DMS153 (cell line): ENCODE measurements at places on chromosomes 7 and 10.

GRCh38 chr7:30968294-30968693 lies 4.5 kb downstream of the GHRHR start:
- no peak for DNase-seq

GRCh38 chr7:6615723-6616555 lies 529 bp downstream of the ZNF853 start:
- DNase-seq: peak; percentile 38

- no peak for DNase-seq
Measured at GRCh38 chr10:99534939-99535763, 2.4 kb downstream of the NKX2-3 start.

DNA sequence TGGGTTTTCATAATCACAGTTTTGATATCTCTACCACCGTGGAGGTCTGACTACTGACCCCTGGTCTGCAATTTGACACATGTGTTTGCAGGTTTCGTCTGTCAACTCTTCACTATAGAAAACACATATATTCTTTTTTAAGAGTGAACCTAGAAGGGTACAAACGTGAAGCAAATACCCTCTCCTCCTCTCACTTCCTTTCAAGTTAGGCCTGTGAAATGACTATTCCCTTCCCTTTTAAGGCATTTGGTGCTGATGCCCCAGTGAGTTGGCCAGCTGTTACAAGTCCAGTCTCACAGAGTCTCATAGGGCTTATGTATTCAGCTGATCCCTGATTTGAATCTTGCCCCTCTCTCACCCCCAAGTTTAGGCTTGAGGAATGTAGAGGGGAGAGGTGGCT lies 742.0 kb upstream of the IGFBP3 start:
- no peak for DNase-seq

- no peak for DNase-seq
Measured at GRCh38 chr10:122638106-122638505, 61.5 kb downstream of the C10orf120 start.

- no peak for DNase-seq
Measured at GRCh38 chr7:80654887-80655340, 16.5 kb downstream of the CD36 start.

GRCh38 chr10:95730233-95730632 lies 25.7 kb upstream of the ENTPD1 start:
- DNase-seq: no peak

- peak; percentile 45 for DNase-seq
Measured at GRCh38 chr10:80453842-80454512, at the start of gene TSPAN14. TSPAN14 (plus strand) TSS chr10:80454310; CDS start chr10:80489234, 34,924 bp downstream.

- no peak for DNase-seq
Measured at GRCh38 chr7:84949501-84949900, 237.4 kb downstream of the SEMA3D start.

GRCh38 chr10:12902135-12902572 lies 99.4 kb downstream of the CCDC3 start:
- peak; percentile 11 for DNase-seq

DNA sequence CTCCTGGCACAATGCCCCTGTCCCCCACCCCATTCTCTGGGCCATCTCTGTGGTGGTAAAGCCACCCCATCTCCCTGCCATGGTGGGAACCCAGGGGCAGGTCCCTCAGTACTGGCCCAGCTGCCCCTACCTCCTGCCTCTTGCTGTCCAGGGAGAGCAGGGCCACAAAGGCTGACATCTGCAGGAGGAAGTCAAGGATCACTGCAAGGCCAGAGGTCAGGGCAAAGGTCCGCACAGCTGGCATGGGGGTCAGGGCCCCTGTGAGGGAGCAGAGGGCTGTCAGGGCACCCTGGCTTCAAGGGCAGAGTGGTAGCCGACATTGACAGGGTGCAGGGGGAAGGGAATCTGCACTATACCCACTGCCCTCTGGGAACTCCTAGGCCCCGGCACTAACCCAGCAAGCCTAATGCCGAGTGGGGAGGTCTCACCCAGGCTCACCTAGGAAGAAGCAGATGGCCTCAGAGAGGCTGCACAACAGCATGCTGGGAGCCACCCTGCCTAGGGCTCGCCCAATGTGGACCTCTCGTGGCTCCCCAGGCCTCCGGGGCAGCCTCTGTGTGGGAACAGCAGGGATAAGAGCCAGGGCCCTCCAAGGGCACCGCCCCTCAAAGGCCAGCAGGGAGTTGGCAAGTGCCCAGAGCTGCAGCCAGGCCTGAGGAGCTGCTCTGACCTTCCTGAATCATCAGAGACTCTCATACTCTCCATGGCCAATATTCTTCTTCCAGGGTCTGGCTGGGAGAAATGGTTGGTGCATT lies 7.7 kb downstream of the NPC1L1 start:
- DNase-seq: peak; percentile 42

DNA sequence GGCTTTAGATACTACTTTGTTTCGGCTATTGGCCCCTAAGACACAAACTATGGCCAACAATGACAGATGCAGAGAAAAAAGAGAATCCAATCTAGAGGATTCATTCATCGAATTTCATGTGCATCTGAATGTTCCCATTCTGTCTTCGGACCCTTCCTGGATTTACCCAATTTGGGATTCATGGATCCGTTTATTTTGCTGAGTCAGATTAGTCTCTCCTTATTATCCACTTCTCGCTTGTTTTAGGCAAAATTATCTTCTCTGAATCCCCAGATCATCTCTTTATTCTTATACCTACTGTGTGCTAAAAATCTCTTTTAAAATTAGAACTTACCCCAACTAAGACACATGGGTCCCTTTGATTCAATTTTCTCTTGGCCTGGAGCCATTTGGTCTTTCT lies 6.5 kb downstream of the TRPV6 start:
- no peak for DNase-seq

- DNase-seq: no peak
Measured at GRCh38 chr10:100894033-100894432, 18.7 kb upstream of the SLF2 start.

DNA sequence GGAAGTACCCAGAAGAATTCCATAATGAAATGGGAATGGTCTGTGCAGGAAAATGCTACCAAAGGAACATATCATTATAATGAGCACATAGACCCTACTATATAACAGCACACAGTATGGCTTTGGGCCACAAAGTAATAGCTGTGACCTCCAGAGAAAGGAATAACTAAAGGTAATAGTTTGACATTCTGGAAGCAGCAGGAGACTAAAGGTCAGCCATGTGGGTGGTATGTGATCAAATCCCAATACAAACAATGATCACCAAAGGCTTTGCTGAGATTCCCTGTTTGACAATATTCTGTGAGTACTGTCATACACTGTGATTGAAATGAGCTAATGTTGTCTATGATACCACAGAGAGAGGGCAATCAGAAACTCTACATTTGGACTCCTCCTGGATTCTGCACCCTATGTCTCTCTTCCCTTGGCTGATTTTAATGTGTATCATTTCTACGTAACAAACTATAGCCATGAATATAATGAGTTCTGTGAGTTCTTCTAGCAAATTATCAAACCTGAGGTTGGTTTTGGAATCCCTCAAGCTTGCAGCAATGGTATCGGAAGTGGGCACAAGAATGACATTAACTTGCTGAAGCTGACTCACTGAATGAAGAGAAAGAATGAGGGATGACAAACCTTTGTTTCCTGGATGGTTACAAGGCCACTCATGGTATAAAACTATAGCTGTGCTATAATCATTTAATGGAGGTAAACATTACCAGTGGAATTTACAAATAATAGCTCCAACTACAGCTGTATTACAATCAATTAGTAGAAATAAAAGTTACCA lies 99.6 kb downstream of the JMJD1C start:
- no peak for DNase-seq
